ENCODE measurements at places on chromosomes 3 and 15.

- no peak for DNase-seq
These were observed 61.6 kb downstream of the STAG1 start for GRCh38 chr3:136690599-136690998.

DNA sequence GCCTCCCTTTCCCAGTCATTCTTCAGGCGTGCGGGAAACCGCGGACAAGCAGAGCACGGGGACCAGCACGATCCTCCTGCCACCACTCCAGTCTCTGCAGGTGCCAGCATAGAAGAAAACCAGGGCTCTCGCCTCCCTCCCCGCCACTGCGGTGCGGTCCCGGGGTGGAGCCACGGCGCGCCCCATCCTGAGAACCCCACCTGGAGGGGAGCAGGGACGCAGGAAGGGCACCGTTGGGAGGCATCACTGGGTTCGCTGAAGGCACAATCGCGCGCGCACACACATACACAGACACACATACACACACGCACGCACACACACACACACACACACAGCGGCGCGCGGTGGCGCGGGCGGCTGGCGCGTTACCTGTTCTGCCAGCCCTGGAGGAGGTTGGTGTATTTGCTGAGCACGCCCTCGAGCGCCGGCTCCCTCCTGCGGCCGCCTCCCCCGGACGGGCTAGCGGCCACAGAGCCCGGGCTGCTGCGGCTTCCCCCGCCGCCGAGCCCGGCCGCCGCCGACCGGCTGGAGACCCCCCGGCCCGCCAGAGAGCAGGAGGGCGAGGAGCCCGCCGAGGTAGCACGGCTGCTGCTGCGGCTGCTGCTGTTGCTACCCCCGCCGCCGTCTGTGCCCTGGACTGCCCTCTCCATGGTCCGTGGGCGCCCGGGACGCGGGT lies 394 bp downstream of the OSBPL10 start:
- peak; percentile 30 for DNase-seq

DNA sequence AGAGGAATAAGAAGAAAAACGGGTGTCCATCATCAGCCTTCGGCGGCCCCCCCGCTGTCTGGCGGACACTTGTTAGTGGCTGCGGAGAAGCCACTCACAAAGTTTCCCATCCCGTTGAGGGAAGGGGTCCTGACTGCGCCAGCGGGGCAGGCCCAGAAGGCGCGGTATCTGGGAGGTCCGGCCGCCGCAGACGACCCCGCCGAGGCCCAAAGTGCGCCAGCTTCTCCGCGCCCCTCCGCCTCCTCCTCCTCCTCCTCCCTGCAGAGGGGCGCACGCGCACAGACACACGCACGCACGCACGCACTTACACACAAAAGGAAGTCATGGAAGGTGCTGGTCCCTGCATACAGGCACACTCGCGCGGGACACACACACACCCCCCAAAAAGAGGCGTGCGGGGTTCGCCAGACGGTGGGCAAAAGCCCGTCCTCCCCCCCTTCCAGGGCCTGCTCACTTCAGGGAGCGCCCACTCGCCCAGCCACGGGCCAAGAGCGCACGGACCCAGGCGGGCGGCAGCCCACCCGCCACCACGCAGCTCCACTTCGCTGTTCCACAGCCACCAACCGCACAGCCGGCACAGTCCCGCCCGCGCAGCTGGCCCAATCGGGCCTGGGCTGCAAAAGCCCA lies 18.0 kb downstream of the ZNF148 start:
- DNase-seq = no peak

- no peak for DNase-seq
These were observed 19.1 kb downstream of the USP3 start for GRCh38 chr15:63523306-63523990.

DNA sequence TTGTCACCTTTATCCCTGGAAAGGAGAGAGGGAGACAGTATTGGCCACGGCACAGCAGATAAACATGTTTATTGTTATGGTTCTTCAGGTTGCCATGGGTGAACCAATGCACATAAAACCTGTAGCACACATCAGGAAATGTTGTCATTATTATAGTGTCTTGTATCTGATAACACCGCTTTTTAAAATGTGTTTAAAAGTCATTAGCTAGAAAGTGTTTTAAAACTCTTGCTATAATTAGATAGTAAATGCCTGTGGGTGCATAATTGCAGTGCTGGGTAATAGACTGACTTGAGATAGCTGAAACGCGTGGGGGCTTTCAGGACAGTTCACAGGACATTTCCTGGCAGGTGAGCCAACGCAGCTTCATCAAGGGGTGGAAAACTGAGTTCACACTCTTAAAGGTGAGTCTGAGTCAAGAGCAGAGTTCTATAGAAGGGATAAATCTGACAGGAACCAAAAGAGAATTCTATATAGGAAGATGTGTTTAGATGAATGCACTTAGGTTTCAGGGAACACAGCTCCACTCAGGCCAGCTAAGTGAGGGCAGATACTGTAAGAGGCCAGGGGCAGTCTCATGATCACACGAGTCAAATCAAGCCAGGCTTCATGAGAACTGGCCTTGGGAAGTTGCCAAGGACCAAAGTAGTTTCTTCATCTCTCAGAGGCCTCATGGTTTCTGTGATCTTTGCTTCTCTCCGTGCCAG lies 35.6 kb upstream of the PPP4R2 start:
- DNase-seq = peak; percentile 38

GRCh38 chr3:52531860-52532516 lies 1.7 kb downstream of the NT5DC2 start:
- DNase-seq = no peak

- DNase-seq = peak; percentile 53
These were observed 1.8 kb upstream of the ZMYND10 start for GRCh38 chr3:50347187-50347813.

DNA sequence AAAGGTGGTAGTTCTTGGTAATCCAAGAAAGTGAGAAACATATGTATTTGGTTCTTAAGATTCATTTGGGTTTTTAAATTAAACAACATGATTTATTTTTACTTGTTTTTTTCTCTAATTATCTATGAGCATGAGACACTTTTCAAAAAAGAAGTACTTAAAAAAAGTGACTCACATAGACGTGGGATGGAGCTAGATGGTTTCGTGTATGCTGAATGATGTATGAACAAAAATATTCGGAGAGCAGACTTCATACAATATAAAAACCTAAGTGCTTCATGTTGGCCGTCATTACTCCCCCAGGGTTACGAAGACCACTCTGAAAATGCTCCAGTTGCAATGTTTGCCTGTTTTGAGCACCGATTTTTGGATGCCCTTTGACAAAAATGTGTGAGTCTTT lies 90.9 kb downstream of the RORA start:
- no peak for DNase-seq

DNA sequence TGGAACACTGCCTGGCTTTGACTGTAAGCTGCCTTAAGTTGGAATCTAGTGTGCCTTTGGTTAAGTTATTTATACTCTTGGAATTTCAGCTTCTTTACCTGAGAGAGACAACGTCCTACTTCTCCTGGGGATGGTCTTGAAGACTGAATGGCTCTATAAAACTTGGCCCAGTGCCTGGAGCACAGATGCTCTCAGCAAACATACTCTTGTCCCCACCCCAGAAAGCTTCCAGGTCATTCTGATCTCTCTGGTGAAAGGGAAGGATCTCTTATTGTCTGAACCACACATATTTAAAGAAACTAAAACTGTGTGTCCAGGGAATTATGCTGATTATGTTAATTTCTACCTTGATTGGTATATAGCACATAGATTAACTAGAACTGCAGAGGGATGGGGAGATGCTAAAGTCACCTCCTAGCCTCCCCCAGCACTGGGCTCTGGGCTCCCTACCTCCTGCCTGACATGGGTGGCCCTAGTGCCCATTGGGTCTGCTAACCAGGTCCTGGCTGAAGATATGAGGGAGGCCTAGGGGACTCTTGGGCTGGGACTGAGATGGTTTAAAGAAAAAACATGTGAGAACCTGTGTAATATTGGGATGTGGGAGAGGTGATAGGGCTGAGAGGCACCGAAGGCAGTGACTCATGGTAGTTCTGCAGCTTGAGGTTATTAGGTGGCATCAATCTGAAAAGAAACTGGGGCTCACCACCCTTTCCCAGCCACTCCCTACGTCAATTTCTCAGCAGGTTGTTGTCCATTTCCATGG lies 171.0 kb downstream of the RPLP1 start:
- no peak for DNase-seq

- DNase-seq = no peak
These were observed 52.3 kb downstream of the EPHB1 start for GRCh38 chr3:134847349-134847748.

GRCh38 chr3:156576651-156577348 lies 21.9 kb upstream of the SSR3 start:
- DNase-seq = no peak

GRCh38 chr3:126512916-126513650 lies 4.5 kb downstream of the UROC1 start:
- no peak for DNase-seq

- DNase-seq = no peak
These were observed 125.0 kb upstream of the ROPN1 start for GRCh38 chr3:124116906-124117305.

GRCh38 chr3:32460031-32460749 lies 42.5 kb downstream of the CMTM6 start:
- peak; percentile 14 for DNase-seq

GRCh38 chr3:127037418-127037841 lies 54.5 kb downstream of the PLXNA1 start:
- no peak for DNase-seq

GRCh38 chr3:11632564-11632963 lies 11.2 kb downstream of the VGLL4 start:
- DNase-seq = no peak

- DNase-seq = no peak
These were observed 256.0 kb upstream of the CBLB start for GRCh38 chr3:106124818-106125217.

- DNase-seq = no peak
These were observed 513.5 kb upstream of the PROK2 start for GRCh38 chr3:72298201-72299152.

DNA sequence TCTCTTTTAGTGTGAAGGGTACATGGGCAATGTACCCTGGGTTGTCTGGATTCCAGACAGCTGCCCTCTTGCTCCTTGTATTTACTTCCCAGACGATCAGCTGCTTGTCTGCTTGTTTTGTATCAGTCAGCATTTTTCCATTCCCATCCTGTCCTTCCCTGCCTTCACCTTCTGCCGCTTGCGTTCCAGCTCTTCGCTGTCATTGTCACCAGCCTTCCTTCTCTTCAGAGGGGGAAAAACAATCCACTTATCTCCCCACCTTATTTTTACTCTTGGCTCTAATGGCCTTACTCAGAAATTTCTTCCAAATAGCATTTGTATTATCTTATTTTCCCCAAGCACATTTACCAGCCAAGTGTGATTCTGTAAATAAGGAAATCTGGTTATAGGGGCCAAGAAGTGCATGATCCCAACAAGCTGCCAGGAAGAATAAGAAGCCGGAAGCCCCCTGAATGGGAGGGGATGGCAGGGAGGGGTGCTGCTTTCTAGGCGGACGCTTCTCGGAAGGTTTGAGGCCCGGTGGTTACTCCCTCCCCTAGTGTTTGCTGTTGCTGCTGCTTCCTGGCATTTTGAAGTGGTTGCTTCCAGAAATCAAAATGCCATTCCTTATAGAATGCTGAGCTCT lies 497.6 kb downstream of the NTRK3 start:
- no peak for DNase-seq

DNA sequence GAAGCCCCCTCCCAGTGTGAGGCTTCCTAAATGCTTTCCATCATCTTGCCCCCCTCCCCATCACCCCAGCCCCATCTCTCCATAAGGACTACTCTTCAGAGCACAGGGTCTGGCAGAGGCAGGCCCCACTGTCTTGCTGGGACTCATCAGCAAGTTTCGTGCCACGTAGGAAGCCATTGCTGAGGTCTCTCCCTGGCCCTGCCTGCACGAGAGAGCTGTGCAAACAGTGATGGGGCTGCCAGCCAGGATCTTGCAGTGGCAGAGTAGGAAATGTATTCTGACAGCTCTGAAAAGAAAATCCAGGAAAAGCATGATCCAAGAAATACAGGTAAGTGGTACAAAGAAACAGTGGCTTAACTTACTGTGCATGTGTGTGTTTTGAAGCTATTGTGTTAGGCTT lies 22.6 kb downstream of the ISL2 start:
- no peak for DNase-seq

- no peak for DNase-seq
These were observed 104.3 kb upstream of the MEIS2 start for GRCh38 chr15:37204692-37205091.

- DNase-seq = no peak
These were observed 8.6 kb downstream of the TFRC start for GRCh38 chr3:196073255-196073753.

- peak; percentile 4 for DNase-seq
These were observed 171.1 kb upstream of the ICE2 start for GRCh38 chr15:60649845-60650548.

DNA sequence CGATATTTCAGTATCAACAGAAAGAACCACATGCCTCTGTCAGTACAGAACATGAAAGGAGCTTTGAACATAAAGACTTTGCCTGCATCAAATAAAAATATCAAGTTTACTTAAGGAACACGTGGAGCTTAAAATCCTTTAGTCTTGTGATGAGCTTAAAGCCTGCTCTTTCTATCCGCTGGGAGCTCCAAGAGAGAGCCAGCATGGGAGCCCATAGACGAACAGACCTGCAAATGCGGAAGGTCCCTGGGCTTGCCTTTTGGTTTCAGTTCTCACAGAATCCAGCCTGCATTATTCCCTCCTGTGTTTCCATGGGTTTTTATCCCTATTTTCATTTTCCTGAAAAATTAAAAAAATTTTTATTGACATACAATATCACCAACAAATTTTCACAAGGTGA lies 530.6 kb upstream of the RGMA start:
- no peak for DNase-seq

- no peak for DNase-seq
These were observed 35.2 kb upstream of the CD200R1L start for GRCh38 chr3:112881891-112882290.

- no peak for DNase-seq
These were observed 30.0 kb downstream of the ST6GAL1 start for GRCh38 chr3:186960347-186960746.

DNA sequence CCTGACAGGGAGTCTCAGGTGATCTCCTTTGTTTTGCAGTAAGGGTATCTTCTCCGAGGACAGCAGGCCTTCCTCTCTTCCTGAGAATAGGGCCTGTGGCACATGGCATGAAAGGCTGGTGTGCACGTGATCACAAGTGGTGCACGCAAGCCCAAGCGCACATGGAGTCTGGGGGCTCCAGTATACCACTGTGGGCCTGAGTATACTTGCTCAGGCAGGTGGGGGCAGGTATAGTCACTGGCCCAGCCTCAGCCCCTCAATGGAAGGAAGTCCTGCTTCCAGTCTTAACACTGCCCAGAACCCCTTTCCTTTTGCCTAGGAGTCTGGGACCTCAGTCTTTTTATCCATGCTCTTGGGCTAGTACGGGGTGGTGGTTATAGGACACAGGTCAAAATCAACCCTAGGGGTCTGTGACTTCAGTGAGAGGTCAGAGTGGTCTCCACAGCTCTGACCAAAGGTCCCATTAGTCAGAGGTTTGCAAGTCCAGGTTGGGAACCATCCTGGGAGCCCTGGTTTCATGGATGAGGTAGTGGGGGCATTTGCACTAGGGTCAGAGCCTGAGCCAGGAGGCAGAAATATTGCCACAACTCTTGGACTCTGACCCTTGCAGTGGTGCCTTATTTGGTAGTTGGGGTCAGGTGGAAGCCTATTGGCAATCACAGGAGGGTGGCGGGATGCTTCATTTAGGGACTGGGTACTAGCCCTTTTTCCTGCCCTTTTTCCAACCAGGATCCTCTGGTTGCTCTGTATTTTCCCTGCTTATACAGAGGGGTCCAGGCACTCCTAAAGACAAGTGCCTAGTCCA lies 823 bp upstream of the CCDC71 start:
- DNase-seq = no peak
